ENCODE measurements at places on chromosomes 3 and 15.
A peak's percentile ranks its signal among the peaks of the same experiment; 100 is the strongest.

- DNase-seq: no peak
Observed at GRCh38 chr3:197292083-197292646, 6.2 kb downstream of the DLG1 start.

DNA sequence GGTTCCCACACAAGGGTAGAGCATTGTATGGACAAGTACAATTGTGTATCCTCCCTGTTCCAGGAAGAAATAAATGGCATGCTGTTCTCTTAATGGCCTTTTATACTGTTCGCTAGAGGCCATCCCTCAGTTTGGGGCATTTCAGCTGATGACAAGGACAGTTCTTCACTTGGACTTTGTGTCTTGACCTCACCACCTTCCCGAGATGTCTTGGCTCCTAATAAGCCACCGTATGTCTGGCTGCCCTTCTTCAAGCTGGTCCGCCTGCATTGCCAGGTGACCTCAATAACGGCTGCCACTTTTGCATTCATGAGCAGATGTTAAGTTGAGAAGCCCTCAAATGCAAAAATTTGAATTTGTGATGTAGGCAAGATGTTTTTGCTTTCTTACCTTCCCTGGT is 24.1 kb downstream of the ZBTB38 start:
- DNase-seq: no peak

- DNase-seq: no peak
Observed at GRCh38 chr15:60582370-60583036, 103.6 kb upstream of the ICE2 start.

GRCh38 chr3:126672340-126672739 is 17.4 kb upstream of the TXNRD3 start:
- no peak for DNase-seq

DNA sequence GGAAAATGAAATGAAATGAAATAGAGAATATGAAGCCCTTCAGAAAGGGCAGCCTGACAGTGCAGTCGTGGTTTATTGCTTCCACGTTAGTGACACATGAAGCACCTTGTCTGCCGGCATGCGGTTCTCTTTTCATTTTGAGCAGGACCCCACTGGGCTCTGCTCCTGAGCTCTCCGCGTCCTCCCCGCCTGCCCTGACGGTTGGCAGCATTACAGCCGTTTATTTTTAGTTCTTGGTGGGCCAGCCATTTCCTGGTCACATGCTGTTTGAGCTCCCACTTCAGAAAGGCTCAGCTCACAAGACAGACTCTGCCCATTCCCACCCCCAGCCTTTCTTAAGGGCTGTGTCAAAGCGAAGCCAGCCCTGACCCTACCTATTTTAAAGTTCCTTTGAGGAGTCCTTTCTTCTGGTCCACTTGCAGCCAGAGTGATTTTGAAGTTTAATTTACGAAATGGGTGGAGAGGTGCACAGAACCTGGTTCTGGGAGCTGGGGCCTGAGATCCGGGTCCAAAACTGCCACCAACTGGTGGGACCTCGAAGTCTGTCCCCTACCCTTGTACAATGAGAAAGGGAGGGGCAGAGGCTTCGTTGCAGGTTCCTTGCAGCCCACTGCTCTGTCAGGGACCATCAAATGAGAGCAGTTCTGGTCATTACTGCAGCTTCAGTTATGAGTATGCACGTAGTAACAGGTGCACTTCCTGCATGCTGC is 60.1 kb downstream of the MGLL start:
- no peak for DNase-seq

- peak; percentile 3 for DNase-seq
Observed at GRCh38 chr3:16614033-16615031, 9.1 kb upstream of the DAZL start.

- no peak for DNase-seq
Observed at GRCh38 chr15:33801954-33802353, 166.3 kb upstream of the CHRM5 start.

- DNase-seq: peak; percentile 71
Observed at GRCh38 chr3:44198284-44199269, 43.1 kb upstream of the TOPAZ1 start.

GRCh38 chr15:28289694-28290463 is 32.1 kb downstream of the HERC2 start:
- no peak for DNase-seq

- no peak for DNase-seq
Observed at GRCh38 chr15:67149068-67149772, 83.8 kb downstream of the SMAD3 start.

DNA sequence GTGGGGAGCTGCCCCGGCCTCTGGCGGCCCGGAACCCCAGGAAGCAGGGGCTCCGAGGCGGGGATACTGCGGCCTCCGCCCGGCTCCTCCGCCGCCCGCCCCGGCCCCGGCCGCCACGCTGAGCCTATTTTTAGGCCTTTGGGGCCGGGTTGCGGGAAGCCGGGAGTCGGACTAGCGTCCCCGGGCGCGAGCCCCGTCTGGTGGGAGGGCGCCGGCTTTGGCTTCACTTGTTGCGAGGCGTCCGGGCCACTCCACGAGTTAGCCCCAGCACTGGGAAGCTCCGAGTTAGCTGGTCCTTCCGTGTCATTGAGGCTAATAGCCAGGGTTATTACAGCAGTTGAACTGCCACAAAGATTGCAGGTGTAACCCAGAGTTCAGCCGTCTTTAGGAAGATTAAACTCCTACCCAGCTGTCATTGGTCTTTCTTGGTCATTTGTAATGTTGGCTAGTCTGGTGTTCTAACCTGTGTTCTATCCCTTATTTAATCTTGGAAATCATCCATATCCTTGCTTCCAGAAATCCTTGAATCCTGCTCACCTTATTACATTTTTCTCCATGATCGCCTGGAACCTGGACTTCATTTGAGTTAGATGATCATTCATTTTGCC is 791 bp downstream of the GYG1 start:
- peak; percentile 50 for DNase-seq

- no peak for DNase-seq
Observed at GRCh38 chr3:101279162-101279561, 41.2 kb downstream of the IMPG2 start.

GRCh38 chr15:98964466-98965133 is 43.0 kb downstream of the PGPEP1L start:
- no peak for DNase-seq

GRCh38 chr3:125357032-125357658 is 18.0 kb downstream of the ZNF148 start:
- DNase-seq: peak; percentile 48

DNA sequence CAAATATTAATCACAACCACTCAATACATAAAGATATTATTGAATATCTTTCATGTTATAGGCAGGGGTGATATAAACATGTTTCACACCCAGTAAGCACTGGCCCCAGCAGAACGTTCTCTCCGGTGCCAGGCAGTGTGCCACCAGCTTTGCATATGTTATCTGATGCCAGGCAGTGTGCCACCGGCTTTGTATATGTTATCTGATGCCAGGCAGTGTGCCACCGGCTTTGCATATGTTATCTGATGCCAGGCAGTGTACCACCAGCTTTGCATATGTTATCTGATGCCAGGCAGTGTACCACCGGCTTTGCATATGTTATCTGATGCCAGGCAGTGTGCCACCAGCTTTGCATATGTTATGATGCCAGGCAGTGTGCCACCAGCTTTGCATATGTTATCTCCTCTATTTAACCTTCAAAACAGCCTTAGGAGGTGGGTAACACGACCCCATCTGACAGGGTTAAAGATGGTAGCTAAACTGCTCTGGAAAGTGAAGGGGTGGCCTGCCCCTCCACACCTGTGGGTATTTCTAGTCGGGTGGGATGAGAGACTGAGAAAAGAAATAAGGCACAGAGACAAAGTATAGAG is 6.9 kb downstream of the MUC20 start:
- DNase-seq: no peak

GRCh38 chr3:29451920-29452319 is 171.0 kb downstream of the RBMS3 start:
- DNase-seq: no peak

DNA sequence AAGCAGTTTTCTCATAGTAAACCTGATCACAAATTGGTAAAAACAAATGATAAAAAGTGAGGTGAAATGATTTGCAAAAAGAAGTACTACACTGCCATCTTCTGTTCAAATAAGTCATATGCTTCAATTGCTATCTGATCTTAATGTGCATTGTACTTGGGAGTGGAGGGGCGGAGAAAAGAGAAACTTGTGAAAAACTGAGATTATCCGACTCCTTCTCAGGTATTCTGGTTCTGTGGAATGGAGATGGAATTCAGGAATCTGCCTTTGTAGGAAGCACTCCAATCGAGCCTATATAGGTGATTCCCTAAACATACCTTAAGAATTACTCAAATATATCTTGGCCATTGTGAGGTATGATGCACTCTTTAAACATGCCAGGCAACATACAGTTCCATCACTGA is 180.6 kb downstream of the CHL1 start:
- DNase-seq: peak; percentile 6

Data from fibroblast of skin of scalp (primary cell).